CMK (cell line): ENCODE measurements at places on chromosomes 6 and 20.

- no peak for DNase-seq
Measured at GRCh38 chr6:145312481-145312880, 422.8 kb downstream of the EPM2A start.

DNA sequence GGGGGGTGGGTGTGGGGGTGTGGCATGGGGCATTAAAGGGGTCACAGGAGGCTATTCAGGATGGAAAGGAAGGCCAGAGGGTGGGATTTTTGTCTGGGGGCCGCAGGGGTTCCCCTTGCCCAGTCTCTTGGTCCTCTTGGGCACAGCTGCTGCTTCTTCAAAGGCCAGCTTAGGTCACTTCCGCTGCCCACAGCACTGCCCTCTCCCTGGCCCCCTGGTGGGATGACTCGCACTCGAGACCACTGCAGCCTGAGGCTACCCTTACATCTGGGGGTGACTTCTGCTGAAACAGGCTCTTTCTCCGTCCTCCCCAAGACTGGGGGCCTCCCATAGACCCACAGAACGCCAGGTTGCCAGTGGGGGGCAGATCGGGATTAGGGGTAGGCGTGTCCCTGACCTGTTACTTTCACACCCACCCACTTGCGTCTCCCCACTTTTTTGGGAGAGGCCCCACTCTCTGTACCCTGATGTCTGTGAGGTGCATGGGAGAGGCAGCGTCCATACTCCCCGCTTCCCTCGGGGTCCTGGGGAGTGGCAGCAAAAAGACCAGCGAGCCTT, 1.3 kb downstream of the LKAAEAR1 start:
- no peak for DNase-seq

DNA sequence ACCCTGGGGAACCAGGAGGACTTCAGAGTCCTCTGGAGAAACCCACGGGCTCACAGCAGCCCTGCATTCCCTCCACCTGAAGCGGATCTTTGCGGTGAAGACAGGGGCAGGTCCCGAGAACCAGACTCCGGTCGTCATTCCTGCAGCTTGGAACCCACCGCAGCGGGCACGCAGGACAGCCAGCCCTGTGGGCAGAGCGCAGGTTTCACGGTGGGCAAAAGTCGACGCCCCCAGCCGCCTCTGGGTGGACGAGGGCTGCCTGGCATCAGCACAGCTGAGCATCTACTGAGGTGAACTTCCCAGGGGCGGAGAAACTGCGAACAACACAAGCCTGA, 118.3 kb downstream of the PSMB1 start:
- no peak for DNase-seq

DNA sequence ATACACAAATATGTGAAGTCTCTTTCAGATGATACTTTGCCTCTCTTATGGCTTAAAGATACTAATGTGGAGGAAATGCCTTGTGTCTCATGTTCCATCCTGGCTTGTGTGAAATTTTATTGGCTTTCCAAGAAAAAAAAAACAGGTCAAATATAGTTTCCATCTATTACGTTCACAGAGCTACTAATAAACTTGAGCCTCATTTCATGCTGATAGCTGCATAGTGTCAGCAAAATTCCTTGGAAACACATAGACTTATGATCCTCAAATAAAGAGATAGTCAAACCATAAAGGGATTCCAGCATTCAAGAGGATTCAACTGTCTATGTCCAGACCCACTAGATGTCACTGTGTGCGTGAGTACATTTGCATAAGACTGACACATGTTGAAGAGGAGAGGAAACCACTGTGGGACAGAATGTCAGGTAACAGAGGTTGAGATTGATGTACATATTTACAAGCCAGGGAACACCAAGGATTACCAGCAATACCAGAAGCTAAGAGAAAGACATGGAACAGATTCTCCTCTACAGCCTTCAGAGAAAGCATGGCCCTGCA, 266.6 kb downstream of the COL12A1 start:
- no peak for DNase-seq

- no peak for DNase-seq
Measured at GRCh38 chr6:148593130-148593812, 153.6 kb upstream of the UST start.

GRCh38 chr6:117034547-117034946, 157.5 kb downstream of the RFX6 start:
- DNase-seq: no peak

- no peak for DNase-seq
Measured at GRCh38 chr6:113742342-113742741, 114.8 kb upstream of the MARCKS start.

- no peak for DNase-seq
Measured at GRCh38 chr6:72789145-72789544, 167.3 kb downstream of the KCNQ5 start.

DNA sequence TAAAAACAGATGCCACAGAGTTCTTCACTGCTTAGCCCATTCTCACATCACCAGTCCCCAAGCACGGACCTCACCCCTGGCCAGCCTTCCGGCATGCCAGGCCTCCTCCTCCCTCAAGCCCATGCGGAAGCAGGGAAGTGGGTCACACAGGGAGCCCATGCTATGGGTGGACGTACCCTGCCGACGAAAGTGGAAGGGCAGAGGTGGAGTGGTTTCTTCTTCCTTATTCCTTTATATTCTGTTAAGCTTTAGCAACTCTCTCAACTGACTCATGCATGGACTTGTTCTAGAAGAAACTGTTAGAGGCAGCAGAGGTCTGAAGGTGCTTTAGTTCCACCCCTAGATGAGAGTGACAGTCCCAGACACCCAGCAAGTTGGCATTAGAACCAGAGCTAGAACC, 118.6 kb downstream of the LY86 start:
- DNase-seq: no peak

- DNase-seq: no peak
Measured at GRCh38 chr6:69392745-69393144, 404.1 kb downstream of the LMBRD1 start.

GRCh38 chr6:22409486-22409885, 112.7 kb upstream of the PRL start:
- no peak for DNase-seq

- DNase-seq: no peak
Measured at GRCh38 chr6:30171677-30172471, 8.5 kb downstream of the TRIM15 start.

DNA sequence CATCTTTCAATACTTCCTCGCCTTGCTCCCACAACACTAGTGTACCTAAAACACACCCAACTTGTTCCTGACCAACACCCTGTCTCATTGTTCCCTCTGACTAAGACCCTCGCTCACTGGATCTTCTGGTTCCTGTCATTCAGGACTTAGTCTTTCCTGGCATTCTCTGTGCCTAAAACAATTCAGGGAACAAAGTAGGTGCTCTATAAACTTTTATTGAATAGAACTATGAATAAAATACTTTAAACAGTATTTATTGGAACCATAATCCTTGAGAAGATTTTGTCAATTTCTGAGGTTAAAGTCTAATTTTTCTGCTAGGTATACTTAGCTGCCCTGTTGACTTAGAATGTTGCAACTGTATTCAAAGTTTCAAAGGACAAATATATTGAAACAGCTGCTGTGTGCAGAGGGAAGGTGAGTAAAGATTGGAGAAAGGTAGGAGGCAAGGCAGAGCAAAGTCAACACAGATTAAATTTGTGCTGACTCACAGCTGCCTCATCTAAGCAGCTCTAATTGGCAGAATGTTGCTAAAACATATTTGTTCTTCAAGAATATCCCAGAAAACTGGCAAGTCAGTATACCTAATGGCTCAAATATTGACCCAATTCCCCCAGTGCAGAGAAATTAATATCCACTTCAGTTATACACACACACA, 37.6 kb downstream of the GSTA2 start:
- no peak for DNase-seq

- DNase-seq: no peak
Measured at GRCh38 chr20:17749978-17750721, 50.4 kb downstream of the BANF2 start.

DNA sequence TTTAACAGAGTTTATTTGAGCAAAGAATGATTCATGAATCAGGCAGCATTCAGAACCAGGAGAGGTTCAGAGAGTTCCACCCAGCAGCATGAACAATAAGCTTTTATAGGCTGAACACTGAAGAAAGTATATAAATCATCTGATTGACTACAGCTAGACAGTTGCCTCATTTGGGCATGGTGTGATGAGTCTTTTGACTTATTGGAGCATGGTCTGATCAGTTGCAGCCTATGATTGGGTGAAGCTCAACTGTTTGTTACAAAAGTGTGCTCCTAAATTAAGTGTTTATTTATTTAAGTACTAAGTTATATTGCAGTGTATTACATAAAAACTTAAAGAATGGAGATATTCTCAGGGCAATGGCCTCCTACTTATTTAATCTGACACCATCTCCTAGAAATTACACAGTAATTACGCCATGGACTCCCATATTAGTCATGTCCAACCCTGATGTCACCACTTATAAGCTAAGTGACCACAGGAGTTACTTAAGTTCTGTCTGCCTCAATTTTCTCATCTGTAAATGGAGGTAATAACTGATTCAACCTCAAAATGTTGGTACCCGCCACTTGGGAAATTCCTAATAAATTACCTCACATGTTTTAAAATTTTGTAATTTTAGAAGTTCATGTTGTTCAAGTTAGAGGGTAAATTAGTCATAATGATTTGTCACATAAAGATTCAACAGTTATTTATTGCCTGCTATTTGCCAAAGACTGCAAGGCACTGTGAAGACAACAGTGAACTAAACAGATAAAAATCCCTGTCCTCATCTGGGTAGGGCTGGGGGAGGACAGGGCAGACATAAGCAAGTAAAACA, 15.2 kb upstream of the ROS1 start:
- no peak for DNase-seq

DNA sequence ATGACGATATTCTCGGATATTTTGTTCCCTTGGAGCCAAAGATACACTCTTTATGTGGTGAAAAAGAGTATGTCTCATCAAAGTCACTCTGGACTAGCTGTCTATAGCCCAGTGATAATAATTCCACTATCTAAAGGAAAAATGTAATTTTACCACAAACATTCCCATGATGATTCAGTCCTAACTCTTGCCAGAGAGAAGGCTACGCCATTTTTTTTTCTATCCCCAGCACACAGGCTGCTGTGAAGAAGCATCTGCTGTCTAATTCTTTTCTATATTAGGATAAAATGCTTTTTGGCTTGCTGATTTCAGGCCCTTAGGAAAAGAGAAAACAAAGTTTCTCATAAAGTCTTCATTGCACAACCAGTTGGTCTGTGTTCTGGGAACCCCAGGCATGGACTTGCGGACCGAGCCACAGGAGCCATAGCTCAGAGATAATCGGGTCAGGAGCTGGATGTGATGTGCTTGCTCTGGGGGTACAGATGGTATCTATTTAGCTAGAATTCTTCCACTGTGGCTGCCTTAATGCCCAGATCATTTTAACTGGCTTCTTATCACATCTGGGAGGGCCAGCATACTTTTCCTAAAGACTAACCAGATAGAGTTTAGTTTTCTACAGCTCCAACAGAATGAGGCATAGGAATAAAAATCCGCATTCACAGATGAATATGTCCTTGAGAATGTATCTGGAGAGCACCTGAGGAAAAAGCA, 683.7 kb upstream of the ID4 start:
- DNase-seq: no peak

- DNase-seq: no peak
Measured at GRCh38 chr6:166430269-166430668, 47.5 kb upstream of the MPC1 start.

DNA sequence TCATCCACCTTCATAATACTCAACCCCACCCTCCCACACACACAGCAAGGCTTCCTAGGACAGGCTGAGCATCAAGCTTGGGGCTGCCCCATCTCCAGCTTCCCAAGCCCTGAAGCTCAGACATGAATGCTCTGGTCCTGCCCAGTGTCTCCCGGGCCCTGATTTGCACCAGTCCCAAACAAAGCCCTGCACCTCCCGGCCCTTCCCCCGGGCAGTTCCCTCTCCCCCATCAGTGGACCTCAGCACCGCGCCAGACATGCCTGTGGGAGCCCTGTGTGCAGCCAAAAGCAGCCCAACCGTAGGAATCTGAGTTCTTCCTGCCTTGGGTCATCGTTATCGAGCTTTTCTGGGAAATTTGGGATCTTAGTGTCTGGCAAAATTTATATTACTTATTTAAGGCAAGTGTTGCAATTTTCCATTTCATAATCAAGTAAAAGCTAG, 63.5 kb downstream of the THBS2 start:
- no peak for DNase-seq

DNA sequence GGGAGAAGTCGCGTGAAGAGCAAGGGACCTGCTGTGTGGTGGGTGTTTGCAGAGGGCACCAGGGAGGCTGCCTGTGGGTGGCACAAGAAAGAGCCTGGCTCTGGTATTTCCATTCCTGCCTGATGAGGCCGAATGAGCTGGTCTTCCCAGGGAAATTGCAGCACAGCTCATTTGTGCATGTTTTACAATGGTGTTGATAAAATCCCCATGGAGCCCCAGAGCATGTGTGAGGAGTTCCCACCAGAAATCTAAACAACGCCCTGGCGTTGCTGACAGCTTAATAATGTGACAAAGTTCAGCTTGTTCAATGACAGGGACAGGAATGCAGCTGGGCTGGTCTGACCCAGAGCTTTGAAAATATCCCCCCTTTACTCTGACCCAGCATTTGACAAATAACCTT, 135.5 kb downstream of the CLIC5 start:
- DNase-seq: no peak

- DNase-seq: no peak
Measured at GRCh38 chr6:131042664-131043063, 20.4 kb downstream of the EPB41L2 start.

- no peak for DNase-seq
Measured at GRCh38 chr20:57369596-57369995, 18.5 kb downstream of the RAE1 start.

DNA sequence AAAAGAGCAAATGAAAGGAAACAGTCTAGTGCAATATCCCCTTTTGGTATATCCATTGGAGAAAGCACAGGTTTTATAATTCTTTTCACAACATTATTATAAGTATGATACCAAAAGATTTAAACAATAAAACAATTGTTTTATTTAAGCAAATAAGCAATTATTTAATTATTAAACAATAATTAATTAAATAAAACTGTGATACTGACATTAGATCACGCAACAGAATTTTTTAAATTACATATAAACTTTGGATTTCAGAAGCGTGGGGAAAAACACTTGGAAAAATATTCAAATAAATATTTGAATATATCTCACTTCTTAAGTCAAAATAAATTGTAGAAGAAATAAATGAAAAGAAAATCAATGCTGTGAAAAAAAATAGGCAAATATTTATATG, 76.2 kb upstream of the STXBP5 start:
- no peak for DNase-seq

- no peak for DNase-seq
Measured at GRCh38 chr6:34969662-34970265, 80.7 kb downstream of the ANKS1A start.

DNA sequence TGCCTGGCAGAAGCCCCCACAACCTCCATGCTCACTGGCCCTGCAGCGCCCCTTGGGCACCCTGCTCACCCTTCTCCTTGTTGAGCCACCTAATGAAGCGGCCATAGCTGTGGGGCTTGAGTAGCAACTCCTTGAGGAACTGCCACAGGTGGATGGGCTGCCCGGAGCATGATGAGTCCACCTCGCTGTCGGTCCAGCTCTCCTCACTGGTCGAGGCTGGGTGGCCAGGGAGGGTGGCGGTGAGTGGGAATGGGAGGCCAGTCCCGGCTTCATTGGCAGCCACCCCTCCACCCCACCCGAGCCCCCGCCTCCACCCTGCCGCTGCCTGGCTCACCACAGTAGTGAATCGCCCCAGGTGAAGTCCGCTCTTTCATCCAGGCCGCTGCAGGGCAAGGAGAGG, 16.9 kb downstream of the SPDEF start:
- DNase-seq: no peak
